ENCODE measurements at places on chromosomes 13 and 19. TPM values are rescaled to one million over a fixed set of nuclear protein-coding genes. Genes with fewer than 3 reads are reported as not detected.
A peak's percentile ranks its signal among the peaks of the same experiment; 100 is the strongest.

The ATP8B3 gene
- 22.5 TPM for total RNA-seq

- H3K4me3 ChIP-seq, result no peak overlapping the region
- no peak overlapping the region for H3K27ac ChIP-seq
- H3K4me1 ChIP-seq, result no peaks in the 10 kb centered on the region
These were observed 152.5 kb upstream of the SOX1 start for GRCh38 chr13:111914241-111915103.

DNA sequence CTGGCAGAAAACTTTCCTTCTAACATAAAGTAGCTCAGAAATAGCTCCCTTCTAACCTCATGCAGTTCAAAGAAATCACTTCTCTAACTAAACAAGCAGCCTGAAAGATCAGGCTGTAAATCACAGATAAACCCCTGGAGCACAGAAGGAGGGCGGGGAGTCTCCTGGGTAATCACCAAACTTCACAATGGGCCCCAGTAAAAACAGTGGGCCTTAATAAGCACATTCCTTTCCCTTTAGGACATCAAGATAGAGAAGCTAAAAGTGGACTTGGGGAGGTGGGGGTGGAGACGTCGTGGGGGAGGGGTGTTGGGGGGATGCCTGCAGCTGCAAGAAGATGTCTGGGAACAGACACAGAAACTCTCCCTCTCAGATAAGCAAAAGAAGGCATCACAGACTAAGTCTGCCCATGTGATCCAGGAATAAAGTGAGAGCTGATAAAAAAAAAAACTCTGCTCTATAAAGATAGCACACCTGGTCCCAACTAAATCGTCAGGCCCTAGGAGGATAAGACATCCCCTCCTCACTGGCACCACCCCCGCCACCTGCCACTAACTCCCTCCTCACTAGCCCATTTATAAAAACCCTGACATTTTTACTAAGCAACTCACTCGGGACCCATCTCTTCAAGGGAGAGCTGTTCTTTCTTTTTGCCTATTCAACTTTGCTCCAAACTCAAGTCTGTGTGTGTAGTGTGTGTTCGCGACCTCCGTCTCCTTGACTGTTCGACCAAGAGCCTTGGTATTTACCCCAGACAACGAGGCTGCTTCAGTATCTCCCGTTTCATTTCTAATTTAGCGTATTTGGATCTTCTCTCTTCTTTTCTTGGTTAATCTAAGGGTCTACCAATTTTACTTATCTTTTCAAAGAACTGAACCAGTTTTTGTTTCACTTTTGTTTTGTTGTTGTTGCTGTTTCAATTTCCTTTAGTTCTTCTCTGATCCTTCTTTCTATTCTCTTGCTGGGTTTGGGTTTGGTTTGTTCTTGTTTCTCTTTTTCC, 31.7 kb downstream of the DNAJC15 start:
- DNase-seq, result no peak
- peaks cover 32% of the 10 kb centered on the region for H3K4me1 ChIP-seq
- H3K4me3 ChIP-seq, result no peak overlapping the region
- no peak overlapping the region for H3K27ac ChIP-seq
- H3K36me3 ChIP-seq, result peaks cover 15% of the 10 kb centered on the region
- H3K27me3 ChIP-seq, result no peaks in the 10 kb centered on the region

The CCDC169 gene
- total RNA-seq, result 0.25 TPM

The GPR12 gene
- total RNA-seq, result not detected

DNA sequence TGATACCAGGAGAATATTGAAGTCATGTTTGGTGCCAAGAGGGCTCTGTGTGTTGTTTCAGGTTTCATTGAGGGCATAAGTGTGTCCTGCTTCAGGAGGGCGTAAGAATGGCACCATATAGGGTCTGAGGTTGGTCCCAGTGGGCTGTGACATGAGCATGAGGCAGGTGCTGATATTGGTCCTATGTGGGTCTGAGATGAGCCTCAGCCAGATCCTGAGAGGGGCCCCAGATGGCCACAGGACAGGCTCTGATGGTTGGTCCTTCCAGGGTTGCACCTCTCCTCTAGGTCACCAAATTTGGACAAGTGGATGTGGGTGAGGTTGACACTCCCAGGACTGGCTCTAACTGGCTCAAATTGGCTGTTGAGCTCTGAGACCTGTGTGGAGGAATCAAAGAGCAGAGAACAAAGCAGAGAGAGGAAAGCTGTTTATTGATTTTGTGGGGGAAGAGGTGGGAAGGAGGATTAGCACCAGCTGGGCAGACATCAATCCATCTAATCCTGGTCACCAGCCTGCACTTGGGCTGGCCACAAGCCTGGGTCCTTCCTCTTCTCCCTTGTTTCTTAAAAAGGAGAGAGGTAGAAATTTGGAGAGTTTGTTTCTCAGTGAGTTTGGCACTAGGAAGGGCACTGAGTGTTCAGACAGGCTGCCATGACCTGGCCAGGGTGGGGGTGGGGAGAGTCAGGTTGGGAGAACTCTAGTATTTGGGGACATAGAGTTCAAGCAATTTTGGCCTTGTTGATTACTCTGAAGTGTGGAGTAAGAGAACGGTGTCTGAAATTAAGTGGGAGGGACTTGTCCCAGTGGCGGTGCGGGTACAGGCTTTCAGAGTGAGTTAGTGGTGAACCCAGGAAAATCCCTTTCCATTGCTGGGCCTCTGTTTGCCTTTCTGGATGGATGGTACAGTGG, 38.7 kb downstream of the CYP2B6 start:
- H3K4me1 ChIP-seq, result peaks cover 18% of the 10 kb centered on the region
- no peak for DNase-seq
- H3K4me3 ChIP-seq, result no peak overlapping the region
- H3K27ac ChIP-seq, result no peak overlapping the region
- H3K27me3 ChIP-seq, result peaks cover 26% of the 10 kb centered on the region

The PLVAP gene
- not detected for total RNA-seq

DNA sequence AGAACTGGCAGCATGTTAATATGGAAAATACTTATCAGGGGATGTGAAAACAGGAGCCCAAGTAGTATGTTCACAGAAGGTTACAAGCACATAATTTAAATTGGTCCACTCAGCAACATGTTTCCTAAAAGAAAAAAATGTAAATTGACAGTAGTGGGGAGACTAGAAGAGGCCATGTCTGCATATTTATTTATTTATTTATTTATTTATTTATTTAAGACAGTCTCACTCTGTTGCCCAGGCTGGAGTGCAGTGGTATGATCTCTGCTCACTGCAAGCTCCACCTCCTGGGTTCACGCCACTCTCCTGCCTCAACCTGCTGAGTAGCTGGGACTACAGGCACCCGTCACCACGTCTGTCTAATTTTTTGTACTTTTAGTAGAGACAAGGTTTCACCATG, 13.7 kb upstream of the ZNF8 start:
- no peak for DNase-seq
- peaks cover 75% of the 10 kb centered on the region for H3K36me3 ChIP-seq
- no peaks in the 10 kb centered on the region for H3K4me1 ChIP-seq
- H3K27me3 ChIP-seq, result no peaks in the 10 kb centered on the region
- H3K4me3 ChIP-seq, result no peak overlapping the region

DNA sequence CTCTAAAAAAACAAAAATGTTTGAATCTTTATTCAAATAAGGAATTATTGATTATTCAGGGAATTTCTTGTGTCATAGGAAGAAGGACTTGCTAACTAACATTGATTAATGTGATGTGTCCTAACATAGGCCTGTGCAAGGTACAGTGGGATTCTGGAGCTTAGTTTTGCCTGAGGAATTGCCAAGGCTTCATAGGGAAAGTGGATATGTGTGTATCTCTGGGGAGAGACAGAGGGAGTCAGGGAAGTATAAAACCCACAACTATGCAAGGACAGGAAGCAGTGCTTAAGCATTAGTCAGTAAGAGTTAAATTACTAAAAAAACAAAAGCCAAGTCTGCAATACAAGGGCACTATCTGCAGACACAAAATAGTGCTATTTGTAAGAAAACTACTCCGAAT, 59.6 kb downstream of the WDFY2 start:
- H3K36me3 ChIP-seq, result peaks cover 8% of the 10 kb centered on the region
- H3K27ac ChIP-seq, result peak overlapping the region; percentile 23
- peaks cover 38% of the 10 kb centered on the region for H3K4me1 ChIP-seq
- no peaks in the 10 kb centered on the region for H3K27me3 ChIP-seq
- no peak for DNase-seq

The UQCRFS1 gene
- total RNA-seq, result 32.6 TPM

- peak overlapping the region; percentile 99 for H3K27ac ChIP-seq
- peaks cover 32% of the 10 kb centered on the region for H3K4me1 ChIP-seq
- DNase-seq, result no peak
- peak overlapping the region; percentile 95 for H3K4me3 ChIP-seq
- peaks cover 9% of the 10 kb centered on the region for H3K36me3 ChIP-seq
These were observed 3.2 kb upstream of the MYCBP2 start for GRCh38 chr13:77329911-77330584.

GRCh38 chr13:102091231-102091630, 310.6 kb downstream of the FGF14 start:
- no peak for DNase-seq
- no peaks in the 10 kb centered on the region for H3K36me3 ChIP-seq
- peaks cover 2% of the 10 kb centered on the region for H3K27me3 ChIP-seq

The CGB2 gene
- not detected for total RNA-seq

The ZNF610 gene
- 1.4 TPM for total RNA-seq

DNA sequence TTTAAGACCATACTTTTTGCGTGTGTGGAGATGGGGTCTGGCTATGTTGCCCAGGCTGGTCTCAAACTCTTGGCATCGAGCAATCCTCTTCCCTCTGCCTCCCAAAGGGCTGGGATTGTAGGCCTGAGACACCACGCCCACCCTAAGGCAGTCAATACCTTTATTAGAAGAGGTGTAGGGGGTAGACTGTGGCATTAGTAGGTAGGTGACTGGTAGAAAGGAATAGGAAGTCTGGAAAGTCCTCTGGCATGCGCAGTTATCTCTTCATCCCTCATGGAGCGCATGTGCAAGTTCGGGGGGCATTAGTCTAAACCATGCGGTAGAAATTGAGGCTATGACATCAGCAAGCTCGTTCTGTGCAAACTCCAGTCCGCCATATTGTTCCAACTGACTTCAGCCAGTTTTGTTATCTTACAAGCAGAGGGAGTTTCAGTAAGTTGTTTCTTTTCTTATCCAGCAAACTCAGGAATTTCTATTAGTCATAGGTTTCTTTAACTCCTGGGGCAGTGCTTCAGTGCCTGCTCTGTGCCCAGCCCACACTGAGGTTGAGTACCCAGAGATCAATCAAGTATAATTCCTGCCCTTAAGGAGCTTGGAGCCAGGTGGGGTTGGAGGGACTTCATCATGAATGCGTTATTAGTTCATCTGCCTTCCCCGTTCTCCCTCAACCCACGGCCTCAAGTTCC, 7.3 kb upstream of the RANBP3 start:
- no peak overlapping the region for H3K27ac ChIP-seq
- peaks cover 52% of the 10 kb centered on the region for H3K4me1 ChIP-seq
- no peak overlapping the region for H3K4me3 ChIP-seq
- no peaks in the 10 kb centered on the region for H3K27me3 ChIP-seq
- no peak for DNase-seq
- peaks cover 11% of the 10 kb centered on the region for H3K36me3 ChIP-seq

DNA sequence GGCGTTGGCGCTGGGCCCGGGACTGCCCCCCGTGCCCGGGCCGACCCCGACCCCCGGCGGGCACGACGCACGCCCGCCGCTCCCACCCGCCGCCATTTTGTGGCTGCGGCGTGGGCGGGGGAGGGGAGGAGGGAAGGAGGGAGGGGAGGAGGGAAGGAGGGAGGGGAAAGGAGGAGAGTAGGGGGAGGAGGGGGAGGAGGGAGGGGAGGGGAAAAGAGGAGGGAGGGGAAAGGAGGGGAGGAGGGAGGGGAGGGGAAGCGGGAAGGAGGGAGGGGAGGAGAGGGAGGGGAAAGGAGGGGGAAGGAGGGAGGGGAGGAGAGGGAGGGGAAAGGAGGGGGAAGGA, at the start of gene BTBD2:
BTBD2 (minus strand) TSS at position 107 of the 343 bp plus-strand sequence; CDS start at position 96, 11 bp downstream.
- no peak within 1 kb of the TSS for H3K27ac ChIP-seq
- H3K4me3 ChIP-seq, result peak within 1 kb of the TSS; percentile 63
- H3K27me3 ChIP-seq, result no peaks in the 10 kb centered on the region
- H3K36me3 ChIP-seq, result peaks cover 12% of the 10 kb centered on the region
- peaks cover 15% of the 10 kb centered on the region for H3K4me1 ChIP-seq

DNA sequence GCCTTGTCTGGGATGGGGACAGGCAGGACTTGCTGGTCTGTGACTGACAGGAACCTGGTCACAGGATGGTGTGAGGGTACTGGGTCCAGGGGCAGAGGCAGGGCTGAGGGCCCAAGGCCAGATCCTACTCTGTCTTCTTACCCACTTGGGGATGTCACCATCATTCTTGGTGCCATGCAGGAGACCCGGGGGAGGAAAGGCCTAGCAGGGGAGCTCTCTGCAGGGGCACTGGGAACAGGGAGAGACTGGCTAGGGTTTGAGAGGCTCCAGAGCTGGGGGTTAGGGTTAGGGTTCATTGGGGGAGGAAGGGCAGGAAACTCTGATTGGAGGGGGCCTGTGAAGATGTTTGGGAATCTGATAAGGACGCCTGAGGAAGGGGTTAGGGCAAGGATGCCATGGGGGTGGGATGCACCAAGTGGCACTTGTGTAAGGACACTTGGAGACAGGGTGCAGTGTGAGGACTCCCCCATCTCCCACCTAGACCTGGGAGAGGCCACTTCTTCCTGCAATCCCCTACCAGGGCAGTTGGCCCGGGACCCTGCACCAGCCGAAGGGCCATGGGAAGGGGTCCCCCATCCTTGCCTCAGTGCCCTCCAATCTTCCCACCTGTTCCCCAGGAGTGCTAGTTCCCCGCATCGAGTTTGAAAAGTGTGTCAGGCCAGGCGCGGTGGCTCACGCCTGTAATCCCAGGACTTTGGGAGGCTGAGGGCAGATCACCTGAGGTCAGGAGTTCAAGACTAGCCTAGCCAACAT, 6.9 kb downstream of the PRR36 start:
- no peak overlapping the region for H3K27ac ChIP-seq
- DNase-seq, result no peak
- no peak overlapping the region for H3K4me3 ChIP-seq
- peaks cover 44% of the 10 kb centered on the region for H3K27me3 ChIP-seq
- no peaks in the 10 kb centered on the region for H3K36me3 ChIP-seq

DNA sequence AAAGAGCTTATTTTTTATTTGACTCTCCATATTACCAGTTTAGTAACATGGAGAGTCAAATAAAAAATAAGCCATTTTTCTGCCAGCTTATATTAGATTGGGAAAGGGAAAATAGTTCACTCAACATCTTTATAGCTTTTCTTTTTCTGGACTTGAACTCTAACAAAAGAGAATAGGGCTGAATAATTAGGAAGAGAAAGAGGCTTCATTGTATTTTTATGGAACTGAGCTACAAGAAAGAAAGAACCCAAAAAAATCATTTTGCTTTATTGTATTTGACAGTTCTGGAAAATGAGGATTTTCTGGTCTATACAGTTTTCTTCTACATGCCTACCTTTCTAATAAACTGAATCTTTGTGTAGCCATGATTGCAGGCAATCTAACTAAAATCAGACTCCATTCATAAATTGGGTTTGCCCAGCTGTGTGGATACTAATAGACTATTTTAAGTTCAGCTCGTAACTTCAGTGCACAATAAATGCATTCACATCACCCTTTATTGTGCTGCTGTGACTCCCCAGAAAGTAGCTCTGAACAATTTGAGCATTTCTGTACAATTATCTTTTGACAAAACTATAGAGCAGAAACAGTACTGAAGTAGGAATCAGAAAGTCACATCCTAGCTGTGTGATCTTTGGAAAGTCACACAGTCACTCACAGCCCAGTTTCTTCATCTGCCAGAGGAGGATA, 115.3 kb downstream of the STOML3 start:
- DNase-seq, result no peak
- H3K36me3 ChIP-seq, result no peaks in the 10 kb centered on the region
- H3K4me3 ChIP-seq, result no peak overlapping the region

The CPT1C gene
- 1.9 TPM for total RNA-seq

- no peaks in the 10 kb centered on the region for H3K27me3 ChIP-seq
- H3K36me3 ChIP-seq, result no peaks in the 10 kb centered on the region
- peaks cover 9% of the 10 kb centered on the region for H3K4me1 ChIP-seq
- no peak overlapping the region for H3K4me3 ChIP-seq
These were observed 36.0 kb upstream of the UBL3 start for GRCh38 chr13:29886446-29886845.
